ENCODE measurements at places on chromosomes 3 and 15.

- peak; percentile 21 for DNase-seq
Measured at GRCh38 chr3:193831495-193832455, 238.8 kb downstream of the OPA1 start.

DNA sequence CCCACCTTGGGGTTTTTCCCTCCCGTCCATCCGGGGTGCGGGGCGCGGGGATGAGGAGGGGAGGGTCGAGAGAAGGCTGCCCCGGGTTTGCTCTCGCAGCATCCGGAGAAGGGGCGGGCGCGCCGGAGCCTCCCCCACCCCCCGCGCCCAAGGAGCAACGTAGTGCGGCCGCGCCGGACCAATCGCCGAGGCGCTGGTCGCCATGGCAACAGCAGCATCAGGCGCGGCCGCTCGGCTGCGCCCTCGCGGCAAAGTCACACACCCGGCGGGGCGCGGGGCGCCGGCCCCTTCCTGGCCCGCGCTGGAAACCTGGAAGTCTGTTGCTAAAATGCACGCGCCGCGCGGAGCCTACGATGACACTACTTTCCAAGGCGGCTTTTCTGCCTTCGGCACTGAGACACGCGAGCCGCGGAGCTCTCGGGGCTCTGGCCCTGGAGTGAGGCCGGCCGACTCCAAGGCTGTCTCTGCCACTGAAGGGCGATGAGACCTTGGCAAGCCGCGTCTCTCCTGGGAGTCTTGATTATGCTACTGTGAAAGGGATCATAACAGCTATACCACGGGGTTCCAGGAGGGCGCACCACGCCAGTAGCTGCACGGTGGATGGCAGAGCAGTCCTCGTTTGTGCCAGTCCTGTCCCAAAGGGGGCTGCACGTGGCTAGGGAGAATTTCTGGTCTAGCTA lies at the start of gene IQSEC1:
Gene IQSEC1 (minus strand): TSS at position 104 of the 680 bp plus-strand sequence. CDS start 415 bp downstream, outside the sequence.
- DNase-seq = peak; percentile 86

DNA sequence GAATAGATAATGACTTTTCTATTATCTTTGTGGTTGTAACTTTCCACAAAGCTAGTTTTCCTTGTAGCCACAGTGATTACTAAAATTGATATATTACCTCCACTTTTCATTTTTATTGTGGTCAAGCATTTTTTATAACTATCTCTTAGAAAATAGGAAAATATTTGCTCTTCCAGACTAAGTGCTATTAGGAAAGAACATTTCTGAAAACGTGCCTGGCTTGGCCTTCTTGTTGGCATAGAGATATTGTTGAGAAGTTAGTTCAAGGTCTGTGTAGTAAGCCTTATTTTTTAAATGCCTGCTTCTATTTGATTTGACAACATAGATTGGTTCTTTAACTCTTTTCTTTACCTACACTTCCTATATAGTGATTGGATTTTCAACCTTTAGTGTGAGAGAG lies 101.7 kb downstream of the IL1RAP start:
- no peak for DNase-seq

DNA sequence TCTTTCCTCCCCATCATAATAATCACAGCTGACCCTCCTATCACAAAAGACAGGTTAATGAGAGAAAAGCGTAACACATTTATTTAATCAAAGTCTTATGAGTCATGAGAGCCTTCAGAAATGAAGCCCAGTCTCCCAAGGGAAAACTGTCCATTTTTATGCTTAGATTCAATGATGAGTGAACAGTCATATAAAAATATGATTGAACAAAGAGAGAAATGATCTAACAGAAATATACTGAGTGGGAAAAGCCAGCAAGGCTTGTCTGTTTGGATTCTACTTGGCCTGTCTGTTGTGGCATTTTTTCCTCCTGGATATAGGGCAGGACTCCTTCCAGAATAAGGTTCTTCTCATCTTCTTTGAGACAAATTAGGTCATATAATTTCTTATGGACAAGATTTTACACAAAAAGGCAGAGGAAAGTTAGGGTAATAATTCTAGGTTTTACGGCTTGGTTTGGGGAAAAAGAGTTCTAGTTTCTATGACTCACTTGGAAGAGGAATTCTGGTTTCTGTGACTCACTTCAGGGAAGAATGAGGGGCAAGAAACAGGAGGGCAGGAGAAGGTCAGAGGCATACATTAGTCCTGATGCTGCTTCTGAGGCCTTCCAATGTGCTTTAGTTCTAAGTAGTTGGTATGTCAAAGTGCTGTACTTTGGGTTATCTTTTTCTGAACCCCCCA lies 534.2 kb downstream of the ZIC1 start:
- no peak for DNase-seq

GRCh38 chr3:13525827-13526625 lies 22.9 kb upstream of the FBLN2 start:
- DNase-seq = no peak

DNA sequence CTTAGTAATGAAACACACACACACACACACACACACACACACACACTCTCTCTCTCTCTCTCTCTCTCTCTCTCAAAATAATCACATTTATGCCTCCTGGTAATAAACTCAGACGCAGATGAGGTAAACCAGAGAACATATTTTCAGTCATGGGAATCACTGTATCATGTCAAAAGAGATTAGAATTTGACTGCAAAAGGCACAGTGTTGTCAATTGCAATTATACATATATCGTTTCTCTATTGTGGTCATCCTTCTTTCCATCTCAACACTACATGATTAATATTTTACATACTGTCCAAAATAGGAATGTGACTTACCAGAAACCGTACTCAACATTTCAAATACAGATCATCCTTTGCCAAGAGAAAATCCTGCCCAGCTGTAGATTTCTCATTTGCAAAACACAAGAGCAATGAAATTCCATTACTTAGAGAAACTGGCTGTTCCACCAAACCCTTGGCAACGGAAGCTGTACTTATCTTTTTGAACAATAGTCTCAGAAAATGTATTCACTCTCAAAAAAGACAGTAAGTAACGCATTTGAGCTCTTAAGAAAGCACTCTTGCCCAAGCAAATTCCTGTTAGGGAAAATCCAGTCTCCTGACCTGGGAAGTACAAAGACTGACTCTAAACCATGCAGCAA lies 24.3 kb downstream of the PDZRN3 start:
- DNase-seq = no peak

- no peak for DNase-seq
Measured at GRCh38 chr3:171396048-171396447, 64.2 kb downstream of the TNIK start.

GRCh38 chr3:72750405-72750965 lies 97.8 kb downstream of the SHQ1 start:
- no peak for DNase-seq

All from GM12891 (cell line).